ENCODE measurements at places on chromosomes 11 and 22.

GRCh38 chr11:62069374-62069773, 54.4 kb upstream of the INCENP start:
- no peak for DNase-seq

DNA sequence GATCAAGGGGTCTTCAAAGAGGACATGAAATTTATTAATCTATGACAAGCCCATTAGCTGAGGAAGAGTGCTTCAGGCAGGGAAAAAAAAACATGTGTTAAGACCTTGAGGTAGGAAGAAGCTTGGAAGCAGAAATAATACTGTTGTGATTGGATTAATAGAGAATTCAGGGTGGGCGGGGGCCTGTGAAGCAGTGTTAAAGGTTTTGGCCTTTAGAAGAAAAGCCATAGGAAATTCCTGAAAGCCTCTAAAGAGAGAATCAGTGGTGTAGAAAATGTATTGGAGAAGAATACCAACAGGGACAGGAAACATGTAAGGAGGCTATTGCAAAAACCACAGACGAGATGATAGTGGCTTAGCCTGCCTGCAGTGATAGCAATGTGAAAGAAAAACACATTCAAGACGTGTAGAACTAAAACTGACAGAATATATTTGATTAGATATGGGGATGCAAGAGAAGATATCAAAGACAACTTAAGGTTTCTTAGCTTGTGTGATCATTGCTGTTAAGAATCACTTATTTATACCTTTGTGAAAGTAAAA, 404.4 kb upstream of the ANO3 start:
- no peak for DNase-seq

DNA sequence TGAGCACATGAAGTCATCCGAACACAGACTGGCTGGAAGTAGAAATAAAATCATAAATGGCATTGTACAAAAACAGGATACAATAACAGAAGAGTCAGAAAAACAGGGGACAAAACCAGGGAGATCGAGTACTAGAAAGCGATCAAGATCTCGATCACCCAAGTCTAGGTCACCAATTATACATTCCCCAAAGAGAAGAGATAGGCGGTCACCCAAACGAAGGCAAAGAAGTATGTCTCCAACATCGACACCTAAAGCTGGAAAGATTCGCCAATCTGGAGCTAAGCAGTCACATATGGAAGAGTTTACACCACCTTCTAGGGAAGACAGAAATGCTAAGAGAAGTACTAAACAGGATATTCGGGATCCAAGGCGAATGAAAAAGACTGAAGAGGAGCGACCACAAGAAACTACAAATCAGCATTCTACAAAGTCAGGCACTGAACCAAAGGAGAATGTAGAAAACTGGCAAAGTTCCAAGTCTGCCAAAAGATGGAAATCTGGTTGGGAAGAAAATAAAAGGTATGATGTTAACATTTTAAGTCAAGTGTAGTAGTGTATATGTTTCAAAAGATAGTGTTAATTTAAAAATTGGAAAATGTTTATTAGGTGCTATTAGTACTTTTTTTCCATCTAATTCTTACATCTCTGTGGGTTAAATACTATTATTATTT, 9.4 kb downstream of the PCF11 start:
- DNase-seq = no peak

DNA sequence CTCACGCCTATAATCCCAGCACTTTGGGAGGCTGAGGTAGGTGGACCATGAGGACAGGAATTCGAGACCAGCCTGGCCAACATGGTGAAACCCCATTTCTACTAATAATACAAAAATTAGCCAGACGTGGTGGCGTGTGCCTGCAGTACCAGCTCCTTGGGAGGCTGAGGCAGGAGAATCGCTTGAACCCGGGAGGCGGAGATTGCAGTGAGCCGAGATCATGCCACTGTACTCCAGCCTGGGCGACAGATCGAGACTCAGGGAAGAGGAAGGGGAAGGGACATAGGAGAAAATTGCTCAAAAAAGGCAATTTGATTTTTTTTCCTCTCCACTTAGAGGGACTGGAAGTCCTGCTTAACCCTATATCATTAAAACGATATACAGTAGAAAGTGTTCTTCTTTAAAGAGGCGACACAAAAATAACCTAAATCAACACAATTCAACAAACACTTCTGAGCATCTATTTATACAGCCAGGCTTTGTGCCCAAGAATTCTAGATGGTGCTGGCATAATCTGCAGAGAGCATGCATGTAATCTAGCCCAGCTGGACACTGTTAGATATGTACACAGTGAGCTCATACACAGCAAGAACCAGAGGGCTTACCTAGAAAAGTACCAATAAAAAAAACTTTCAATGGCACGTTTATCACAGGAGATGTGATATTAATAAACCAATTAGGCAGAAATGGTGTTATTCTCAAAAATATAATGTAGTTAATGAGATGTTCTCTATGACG, 20.9 kb upstream of the DENND5A start:
- no peak for DNase-seq

GRCh38 chr22:47564651-47565434, 802.4 kb downstream of the TBC1D22A start:
- no peak for DNase-seq

- DNase-seq = no peak
Measured at GRCh38 chr11:105034813-105035620, at the start of gene CASP1. TSS of gene CASP1 (minus strand) at chr11:105035144. CDS start at chr11:105035113, 31 bp downstream.

- DNase-seq = peak; percentile 94
Measured at GRCh38 chr22:19959043-19959586, 17.5 kb upstream of the TXNRD2 start.

DNA sequence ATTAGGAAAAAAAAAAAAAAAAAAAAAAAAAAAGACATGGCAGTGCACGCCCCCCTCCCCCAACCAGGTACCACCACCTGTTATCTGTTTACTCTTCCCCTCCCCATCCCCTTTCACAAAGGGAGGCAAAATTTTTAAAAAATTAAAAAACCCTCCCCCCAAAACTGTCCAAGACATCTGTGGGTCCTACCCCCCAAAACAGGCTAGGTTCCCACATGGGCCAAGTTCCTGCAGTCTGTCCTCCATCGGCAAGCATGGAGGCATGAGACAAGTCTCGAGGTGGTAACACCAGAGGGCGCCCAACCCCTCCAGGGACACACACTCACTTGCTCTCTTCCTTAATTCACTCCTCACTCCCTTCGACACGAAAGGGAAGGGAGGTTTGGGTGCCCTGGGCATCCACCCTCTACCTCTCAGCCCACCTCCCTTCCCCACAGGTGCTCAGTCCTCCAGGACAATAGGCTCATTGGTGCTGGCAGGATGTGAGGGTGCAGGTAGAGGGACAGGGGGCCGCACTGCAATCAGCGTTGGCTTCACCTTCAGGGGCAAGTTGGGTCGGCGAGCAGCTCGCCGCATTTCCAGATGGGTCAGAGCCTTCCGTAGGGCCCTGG, 2.2 kb upstream of the TUT1 start:
- DNase-seq = peak; percentile 88

GRCh38 chr11:131904756-131905155, 534.3 kb downstream of the NTM start:
- DNase-seq = no peak

DNA sequence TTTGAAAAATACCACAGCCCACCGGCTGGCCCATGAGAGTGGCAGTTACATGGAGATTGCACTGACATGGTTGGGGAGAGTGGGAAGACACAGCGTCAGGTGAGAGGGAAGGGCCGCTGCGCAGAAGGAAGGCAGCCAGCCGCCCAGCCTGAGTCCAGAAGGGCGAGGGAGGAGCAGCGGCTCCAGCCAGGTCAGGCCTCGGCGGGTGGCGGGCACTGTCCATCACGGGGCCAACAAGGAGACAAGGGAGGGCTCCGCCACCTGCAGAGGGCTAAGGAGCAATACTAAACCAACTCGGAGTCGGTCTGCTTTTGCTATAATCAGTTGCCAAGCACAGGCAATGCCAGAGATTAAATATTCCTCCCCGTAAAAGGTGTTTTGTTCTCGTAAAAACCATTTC, 384.5 kb downstream of the TBC1D22A start:
- no peak for DNase-seq

GRCh38 chr11:126698576-126698975, 302.0 kb downstream of the KIRREL3 start:
- DNase-seq = no peak

DNA sequence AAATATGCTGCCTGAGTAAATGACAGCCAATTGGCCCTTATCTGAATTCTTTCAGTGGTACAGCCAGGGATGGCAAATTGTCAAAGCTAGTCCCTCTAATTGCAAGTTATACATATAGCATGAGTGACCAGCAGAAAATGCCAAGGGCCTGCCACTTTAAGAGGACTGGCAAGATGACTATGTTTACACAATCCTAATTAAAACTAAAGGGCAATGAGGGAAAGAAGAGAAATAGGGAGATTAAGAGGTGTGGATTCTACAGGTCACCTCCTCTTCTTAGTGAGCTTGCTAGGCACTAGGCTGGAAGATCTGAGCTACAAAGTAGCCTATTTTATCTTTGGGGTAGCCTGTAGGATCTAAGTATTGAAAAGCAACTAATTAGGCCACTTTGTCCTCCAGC, 13.5 kb downstream of the NUMA1 start:
- DNase-seq = no peak

DNA sequence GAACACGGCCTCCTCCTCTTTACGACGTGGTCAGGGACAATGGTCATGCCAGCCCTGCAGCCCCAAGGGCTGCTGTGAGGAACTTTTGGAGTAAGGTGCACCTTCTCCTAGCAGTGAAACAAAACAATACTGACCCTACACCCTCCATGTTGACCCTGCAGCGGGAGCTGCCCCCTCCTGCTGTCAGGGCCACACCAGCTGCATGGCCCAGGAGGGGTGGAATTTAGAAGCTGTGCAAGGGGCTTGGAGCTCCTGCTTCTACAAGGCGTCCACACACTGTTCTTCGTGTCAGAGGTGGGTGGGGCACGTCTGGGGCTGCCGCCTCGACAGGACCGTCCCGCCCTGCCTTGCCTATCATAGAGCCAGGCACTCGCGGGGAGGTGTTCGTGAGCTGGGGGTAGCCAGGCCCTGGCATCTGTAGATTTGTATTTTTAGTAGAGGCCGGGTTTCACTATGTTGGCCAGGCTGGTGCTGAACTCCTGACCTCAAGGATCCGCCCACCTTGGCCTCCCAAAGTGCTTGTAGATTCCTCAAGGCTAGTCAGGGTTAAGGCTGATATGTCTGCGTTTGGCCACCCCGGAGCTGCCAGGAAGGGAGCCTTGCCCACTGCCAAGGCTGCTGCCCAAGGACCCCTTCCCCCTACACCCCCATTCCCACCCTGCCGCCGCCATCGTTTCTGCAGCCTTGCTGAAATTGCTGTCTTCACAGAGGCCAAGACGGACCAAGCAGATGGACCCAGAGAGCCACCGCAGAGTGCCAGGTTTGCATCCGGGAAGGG, 15.9 kb downstream of the INCENP start:
- no peak for DNase-seq

DNA sequence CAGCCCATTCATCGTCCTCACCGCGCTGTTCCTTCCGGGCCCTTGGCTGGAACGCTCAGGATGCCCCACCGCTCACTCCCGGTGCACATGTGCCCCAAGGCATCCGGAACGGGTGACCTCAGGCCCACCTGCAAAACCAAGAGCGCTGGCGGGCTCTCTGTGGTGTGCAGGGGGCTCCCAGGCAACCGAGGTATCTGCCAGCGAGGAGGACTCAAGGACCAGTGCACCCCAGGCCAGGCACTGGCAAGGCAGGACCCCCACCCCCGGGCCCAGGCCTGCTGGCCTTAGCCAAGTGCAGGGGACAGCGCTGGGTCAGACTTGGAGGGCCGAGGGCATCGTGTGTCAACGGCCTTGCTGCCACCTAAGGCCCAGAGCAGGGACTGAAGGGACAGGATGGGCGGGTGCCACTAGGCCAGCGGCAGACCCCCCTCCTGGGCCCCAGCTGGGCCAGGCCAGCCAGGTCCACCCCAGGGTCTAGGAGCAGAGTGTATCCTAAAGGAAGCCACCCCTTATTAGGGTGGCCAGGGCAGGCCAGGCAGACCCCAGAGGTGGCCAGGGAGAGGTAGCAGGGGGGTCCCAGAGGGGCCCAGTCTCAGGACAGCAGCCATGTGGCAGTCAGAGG, 8.5 kb downstream of the TNNT3 start:
- DNase-seq = no peak

GRCh38 chr11:22922672-22923071, 62.4 kb upstream of the CCDC179 start:
- no peak for DNase-seq

DNA sequence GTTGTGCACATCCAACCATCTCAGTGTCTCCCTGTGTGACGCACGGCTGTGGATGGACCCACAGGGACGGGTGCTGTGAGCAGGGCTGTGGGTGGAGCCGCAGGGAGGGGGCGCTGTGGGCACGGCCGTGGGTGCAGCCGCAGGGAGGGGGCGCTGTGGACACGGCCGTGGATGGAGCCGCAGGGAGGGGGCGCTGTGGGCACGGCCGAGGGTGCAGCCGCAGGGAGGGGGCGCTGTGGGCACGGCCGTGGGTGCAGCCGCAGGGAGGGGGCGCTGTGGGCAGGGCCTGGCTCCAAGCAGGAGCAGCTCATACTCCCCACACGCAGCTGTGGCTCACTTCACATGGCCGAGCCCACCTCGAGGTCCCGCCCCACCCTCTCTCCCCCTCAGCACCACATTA, 6.0 kb upstream of the MAPK11 start:
- peak; percentile 50 for DNase-seq

- no peak for DNase-seq
Measured at GRCh38 chr11:105577641-105578040, 32.2 kb upstream of the GRIA4 start.

- DNase-seq = no peak
Measured at GRCh38 chr11:27656806-27657483, 43.3 kb downstream of the BDNF start.

- no peak for DNase-seq
Measured at GRCh38 chr11:94635072-94635471, 67.9 kb downstream of the PIWIL4 start.

DNA sequence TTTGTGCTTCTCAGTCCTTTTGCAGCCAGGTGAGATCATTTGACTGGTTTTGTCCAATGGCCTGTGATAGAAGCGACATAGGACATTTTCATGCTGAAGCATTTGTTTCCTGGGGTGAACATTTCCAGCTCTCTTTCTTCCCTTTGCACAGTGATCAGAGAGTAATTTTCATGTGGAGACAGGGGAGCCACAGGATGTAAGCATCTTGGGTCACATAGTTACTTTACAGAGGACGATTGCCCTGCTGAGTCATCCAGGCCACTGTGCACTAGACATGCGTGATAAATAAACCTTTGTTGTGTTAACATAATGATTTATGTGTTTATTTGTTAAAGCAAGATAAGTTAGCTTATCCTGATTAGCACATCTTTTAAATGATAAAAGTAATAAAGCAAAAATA, 263.5 kb upstream of the CCDC179 start:
- DNase-seq = peak; percentile 43

- DNase-seq = no peak
Measured at GRCh38 chr22:31142285-31142684, 2.0 kb upstream of the PLA2G3 start.

DNA sequence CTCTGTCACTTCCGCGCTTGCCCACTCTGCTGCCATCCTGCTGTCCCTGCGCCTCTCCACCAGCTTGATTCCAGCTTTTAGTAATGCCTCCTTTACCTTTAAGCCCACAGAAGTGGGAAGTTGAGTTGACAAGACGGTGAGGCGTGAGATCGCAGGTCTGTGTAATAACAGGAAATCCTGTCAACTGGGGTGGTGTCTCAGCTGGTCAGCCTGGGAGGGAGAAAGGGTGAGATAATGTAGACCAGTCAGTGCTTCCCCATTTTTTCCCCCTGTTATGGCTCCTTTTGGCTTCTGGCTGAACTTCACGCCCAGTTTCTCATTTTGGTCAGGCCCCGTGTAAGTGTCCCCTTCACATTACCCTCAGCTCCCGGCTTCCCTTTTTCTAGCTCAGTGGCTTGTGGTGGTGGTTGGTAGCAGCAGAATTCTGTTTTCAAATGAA, 98.9 kb downstream of the TRAF6 start:
- DNase-seq = no peak

GRCh38 chr22:42803389-42803788, 53.7 kb downstream of the ARFGAP3 start:
- DNase-seq = no peak

All from HAP-1 (cell line).